ENCODE measurements at places on chromosomes 16 and 17.

DNA sequence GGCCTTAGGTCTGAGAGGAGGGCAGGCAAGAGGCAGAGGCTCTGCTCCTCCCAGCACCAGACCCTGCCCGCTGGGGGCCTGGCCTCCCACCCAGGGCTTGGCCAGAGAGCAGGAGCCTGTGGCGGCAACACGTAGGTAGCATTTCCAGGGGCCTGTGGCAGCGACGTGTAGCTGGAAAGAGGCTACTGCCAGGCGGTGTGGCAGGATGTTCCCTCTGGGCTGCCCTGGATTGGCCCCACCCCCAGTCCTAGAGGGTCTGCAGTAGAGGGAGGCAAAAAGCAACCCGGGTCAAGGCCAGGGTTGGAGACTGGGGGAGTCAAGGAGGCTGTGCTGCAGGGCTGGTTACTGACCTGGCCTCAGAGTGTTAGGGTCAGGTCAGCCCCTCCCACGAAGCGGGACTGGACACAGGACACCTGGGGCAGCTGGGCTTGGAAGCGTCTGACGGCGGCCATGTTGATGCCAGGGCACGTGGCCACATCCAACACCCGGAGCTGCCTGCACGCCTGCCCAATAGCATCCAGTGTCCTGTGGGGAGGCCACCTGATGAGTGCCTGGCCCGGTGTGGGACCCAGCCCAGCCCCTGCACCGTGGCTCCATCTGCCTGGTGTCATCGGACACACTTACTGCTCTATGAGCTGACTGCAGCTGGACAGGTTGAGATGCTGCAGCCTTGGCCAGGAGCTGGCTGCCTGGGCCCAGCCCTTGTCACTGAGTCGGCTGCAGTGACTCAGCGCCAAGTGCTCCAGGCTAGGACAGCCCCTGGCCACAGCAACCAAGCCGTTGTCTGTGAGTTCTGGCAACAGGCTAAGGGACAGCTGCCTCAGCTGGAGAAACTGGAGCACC, 8.5 kb downstream of the ELMO3 start:
- no peak for DNase-seq

GRCh38 chr17:48592577-48592976, 1.0 kb downstream of the HOXB5 start:
- DNase-seq = no peak

- peak; percentile 54 for DNase-seq
Measured at GRCh38 chr17:29180034-29180787, at the start of gene MYO18A. Gene MYO18A, minus strand, starts transcription at chr17:29180398. Its CDS starts 13,458 bp downstream, at chr17:29166940.

GRCh38 chr17:64685705-64686104, 23.6 kb upstream of the SMURF2 start:
- no peak for DNase-seq

DNA sequence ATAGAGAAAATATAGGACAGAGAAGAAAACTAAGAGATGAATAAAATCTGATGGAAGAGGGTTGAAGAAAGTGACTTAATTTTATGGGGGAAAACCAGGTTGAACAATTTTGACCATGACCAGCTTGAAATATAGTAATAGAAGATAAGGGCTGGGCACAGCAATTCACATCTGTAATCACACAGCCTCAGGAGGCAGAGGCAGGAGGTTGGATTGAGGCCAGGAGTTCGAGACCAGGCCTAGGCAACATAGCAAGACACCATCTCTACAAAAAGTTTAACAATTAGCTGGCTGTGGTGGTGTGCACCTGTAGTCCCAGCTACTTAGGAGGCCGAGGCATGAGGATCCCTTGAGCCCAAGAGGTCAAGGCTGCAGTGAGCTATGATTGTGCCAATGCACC, 8.7 kb downstream of the MXRA7 start:
- DNase-seq = no peak

DNA sequence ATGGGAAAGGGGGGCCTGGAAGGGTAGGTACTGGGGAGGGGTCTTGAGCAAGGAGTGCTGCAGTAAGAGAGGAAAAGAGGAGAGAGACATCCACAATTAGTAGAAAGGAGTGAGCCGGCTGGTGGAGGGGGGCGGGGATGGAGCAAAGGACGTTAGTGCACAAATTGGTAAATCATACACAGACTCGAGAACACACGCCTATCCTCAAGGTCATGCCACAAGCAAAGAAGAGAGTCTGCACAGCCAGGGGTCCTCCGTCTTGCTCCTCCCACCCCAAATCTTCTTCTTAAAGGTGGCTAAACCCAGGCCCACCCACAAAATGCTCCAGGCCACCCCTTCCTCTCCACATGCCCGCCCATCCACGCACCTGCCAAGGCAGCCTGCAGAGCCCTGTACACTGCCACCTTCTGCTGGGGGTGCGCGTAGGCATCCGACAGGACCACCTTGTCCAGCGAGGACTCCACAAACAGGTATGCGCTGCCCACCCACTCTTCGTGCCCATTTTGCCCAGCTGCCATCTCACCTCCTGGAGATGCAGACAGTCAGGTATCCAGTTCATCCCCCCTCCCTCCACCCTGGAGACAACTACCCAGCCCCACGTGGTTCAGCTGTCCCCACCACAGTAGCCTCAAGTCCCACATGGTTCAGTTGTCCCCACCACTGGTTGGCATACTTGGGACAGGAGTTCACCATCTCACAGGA, 3.4 kb downstream of the TRADD start:
- no peak for DNase-seq

DNA sequence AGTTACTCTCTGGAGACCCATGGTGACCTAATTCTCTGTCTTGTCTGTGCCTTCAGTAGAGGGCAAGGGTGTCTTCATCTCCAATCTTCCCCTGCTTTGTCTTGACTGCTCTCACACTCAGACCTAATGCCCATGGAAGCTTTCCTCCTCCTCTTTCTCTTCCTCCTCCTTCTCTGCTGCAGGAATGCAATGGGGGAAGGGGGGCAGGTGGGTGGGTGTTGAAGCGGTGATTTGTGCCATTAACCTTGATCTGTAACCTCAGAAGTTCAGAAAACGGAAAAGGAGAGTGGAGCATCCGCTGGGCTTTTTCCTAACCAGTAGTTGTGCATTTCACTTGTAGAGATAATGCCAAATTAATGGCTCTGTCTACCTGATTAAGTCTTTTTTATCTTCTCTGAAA, 172.3 kb upstream of the CDH11 start:
- DNase-seq = no peak

- DNase-seq = no peak
Measured at GRCh38 chr17:69444023-69444422, 29.5 kb downstream of the MAP2K6 start.

DNA sequence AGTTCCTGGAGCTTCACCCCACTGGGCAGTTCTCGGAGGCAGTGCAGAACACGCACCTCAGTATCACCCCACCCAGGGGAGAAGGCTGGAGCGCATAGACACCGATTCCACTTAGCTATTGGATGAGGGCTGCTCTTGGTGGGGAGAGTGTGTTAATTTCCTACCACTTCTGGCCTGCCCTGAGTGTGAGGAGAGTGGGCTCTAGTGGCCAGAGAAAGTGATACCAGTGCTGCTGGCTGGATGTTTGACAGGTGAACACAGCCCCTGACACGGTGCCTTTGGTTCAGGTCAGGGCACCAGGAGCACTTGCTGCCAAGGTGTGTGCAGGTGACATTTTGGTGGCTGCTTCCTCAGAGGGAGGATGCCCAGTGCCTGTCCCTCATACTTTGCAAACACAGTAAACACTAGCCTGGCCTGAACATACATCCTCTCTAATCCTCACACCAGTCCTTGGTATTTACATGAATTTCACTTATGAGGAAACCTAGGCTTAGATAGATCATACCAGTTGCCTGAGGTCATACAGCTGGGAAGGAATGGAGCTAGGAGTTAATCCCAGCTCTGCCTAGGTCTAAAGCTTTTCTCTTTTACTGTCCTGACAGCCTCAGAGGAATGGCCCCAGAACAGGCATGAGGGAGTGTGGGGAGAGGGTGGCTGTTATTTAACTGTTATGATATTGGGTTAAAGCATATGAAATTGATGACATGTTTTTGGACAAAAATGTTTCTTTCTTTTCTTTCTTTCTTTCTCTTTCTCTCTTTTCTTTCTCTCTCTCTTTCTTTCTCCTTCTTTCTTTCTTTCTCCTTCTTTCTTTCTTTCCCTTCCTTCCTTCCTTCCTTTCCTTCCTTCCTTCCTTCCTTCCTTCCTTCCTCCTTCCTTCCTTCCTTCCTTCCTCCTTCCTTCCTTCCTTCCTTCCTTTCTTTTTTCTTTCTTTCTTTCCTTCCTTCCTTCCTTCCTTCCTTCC, 21.0 kb upstream of the ITGAX start:
- no peak for DNase-seq

- no peak for DNase-seq
Measured at GRCh38 chr16:12111223-12111622, 134.7 kb downstream of the SNX29 start.

GRCh38 chr17:29176558-29177351, 3.4 kb downstream of the MYO18A start:
- DNase-seq = peak; percentile 31

- DNase-seq = no peak
Measured at GRCh38 chr16:51982715-51983680, 563.9 kb downstream of the TOX3 start.

- no peak for DNase-seq
Measured at GRCh38 chr17:73744411-73744810, 100.2 kb upstream of the SDK2 start.

GRCh38 chr17:67359960-67360791, 6.2 kb downstream of the PSMD12 start:
- DNase-seq = no peak

DNA sequence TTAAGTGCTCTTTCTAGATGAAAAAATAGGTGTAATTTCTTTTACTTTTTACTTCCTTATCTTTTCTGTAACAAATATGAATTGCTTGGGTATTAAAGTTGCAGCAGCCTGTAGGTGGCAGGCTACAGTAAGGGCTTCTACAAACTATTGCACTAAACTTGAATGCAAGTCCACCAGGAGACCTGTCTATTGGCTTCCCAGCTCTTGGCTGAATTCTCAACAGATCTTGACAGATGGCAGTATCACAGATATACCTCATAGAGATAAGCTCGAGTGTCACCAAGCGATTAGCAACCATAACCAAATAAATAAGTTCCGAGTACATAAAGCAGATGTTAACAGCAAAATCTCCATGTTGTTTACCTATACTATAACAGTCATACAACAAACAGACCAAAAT, 5.9 kb downstream of the BBS2 start:
- peak; percentile 15 for DNase-seq

DNA sequence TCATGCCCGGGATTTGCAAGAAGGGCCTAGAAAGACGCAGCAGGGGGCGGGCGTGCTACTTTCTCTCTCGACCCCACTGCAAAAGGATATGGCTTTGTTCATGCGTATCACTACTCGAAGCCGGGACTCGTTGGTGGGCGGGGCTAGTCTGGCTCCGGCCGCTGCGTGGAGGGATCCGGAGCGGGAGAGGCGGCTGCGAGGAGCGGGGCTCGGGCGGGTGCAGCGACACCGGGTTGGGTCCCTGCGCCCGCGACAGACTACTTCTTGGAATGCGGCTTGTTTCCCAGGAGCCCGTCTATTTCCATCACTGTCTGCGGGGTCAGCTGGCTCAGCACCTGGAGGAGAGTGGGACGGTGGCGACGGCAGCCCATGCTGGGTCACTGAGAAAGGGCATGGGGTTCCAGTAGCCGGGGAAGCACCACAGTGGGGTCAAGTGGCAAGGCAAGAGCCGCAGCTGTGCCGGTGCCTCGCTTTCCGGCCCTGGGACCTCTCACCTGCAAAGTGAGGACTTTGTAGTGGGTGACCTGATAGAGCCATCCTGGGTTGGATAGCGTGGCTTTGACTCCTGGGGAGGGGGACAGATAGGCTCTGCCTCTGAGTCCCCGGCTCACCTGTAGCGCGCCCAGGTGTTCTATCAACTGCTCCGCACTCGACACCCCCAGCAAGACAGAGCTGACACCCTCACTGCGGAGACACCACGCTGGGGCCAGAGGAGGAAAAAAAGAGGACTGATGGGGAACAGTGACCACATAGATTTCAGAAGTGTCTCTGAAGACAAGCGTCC, 6.6 kb downstream of the KCNAB3 start:
- DNase-seq = peak; percentile 67

DNA sequence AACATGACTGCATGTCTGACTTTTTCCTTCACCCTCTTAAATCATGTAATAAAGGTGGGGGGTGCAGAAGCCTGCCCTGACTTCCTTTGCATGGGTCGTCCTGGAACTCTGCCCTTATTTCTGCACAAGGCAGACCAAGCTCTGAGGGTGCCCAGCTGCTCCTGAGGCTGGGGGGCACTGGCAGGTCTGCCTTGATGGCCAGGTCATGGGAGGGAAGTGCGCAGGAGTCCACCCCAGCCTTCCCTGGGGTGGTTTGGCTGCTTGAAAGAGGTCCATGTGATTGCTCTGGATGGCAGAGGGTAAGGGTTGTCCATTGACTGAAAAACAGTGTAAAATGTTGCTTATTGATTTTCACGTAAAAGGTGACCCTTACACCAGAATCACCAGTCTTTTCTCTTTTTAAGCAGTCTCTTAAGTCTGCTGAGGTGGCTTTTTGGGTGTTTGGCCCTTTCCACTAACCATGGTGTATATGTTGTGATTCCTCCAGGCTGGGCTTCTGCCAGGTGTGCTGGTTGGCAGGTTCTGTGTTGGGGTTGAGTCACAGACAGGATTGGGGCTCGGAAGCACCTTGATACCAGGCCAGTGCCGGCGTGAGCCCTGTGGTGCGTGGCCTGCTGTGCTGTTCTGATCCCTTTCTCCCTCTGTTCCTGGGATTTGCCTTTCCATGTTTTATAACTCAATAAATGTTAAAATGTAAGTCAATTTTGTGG, 19.4 kb downstream of the DHX38 start:
- no peak for DNase-seq

DNA sequence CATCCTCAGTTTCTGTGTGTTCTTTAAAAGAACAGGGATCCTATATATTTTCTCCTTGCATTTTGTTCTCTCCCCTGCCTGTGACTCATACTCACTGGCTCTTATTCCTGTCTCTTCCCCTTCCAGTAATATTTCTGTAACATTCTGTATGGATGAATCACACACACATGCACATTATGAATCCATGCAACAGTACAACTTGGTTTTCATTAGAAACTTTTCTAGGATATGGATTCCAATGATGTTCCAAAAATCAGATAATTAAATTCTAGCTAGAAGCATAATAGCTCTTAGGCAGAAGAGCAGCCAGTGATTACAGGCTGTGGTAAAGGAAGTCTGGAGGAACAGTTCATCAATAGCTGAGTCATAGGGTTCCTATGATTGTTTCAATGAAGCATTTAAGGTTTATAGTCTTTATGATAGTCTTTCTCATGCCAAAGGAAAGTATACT, 119.6 kb upstream of the PMFBP1 start:
- DNase-seq = no peak

All from stimulated activated CD8-positive, alpha-beta memory T cell treated with anti-CD3 and anti-CD28 coated beads, Interleukin-2, amount 100 ng/mL, for 1 hour (primary cell).